ENCODE measurements at places on chromosomes 13 and 19.

- no peak for DNase-seq
Measured at GRCh38 chr13:77827332-77827731, 91.3 kb downstream of the EDNRB start.

DNA sequence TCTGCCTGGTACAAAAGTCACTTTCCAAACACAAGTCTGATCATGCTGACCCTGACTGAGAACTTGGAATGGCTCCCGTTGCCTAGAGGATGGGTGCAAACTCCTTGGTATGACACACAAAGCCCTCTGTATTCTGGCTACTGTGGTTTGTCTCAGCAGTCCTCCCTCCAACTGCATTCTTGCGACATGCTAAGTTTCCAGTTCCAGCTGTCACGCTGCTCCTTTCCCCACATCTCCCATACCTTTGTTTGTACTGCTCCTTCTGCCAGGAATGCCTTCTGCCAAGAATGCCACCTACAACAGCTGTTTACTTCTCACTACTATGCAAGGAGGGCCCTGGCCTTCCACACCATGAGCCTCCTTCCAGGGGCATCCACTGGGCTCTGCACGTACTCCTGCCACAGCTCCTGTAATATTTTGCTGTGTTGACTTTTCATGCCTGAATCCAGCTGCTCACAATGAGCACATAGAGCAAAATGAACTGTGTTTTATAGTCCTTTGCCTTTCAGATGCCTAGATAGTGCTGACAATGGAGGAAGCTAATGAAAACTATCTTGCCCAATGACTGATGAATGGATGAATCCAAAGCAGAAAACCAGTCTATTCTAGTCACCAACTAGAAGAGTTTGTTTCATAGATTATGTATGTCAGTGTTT lies 543.7 kb downstream of the EFNB2 start:
- DNase-seq = no peak

DNA sequence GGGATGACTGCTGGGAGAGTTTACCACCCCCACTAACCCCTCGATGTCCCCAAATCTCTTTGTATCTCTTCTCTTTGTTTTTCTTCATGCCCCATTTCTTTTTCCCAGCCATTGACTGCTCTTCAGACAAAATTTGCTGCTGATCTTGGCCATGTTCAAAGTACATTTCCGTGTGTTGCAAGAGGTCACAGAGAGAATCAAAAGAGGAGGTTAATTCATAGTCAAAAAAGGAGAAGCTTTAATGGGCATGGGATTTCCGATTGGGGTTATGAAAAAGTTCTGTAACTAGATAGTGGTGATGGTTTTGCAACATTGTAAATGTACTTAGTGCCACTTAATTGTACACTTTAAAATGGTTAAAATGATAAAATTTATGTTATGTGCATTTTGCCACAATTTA lies 121.1 kb downstream of the FLT1 start:
- no peak for DNase-seq

DNA sequence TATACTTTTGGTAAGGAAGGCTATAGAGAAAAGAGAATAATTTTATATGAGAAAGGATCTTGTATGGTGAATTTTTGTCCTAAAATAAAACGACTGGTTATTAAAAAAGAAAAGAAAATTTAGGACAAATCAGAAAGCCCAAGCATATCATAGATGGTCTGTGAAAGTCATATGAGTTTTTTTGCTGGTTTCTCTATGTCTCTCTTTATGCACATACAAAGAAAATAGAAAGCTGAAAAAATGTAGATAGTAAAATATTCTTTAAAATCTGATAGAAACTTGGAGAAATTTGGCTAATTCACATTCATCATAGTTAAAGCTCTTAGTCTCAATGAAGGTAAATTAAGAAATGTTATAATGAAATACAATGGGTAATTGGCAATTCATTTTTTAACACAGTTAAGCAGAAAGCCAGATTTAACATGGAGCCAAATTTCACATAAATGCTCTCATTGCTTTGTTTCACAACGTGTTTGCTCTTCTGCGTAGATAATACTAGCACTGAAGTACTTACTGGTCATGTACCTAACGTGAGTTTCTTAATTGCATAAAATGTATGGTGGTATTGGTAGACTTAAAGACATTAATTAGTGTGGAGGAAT lies 621.5 kb upstream of the ATXN8OS start:
- DNase-seq = no peak

DNA sequence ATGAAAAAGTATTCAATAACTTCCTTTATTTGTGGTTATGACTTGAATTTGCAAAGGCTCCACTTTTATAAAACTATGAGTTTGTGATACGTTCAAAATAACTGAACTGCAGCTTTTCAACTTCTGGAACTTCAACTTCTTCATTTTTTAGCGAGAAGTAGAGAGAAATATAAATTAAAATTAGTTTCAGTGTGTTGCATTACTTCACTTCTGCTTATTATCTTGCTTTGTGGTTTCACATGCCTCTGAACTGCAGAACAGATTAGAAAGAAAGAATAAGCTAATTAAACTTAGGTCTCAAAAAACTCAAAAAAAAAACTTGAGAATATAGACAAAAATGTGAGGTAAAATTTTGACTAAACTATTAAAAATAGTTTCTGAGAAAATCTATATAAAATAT lies 1073.4 kb downstream of the PCDH17 start:
- DNase-seq = no peak

Data from cardiac septum (tissue), 1 donor.